ENCODE measurements at places on chromosomes 7 and 10.

- no peak for DNase-seq
Observed at GRCh38 chr10:81957976-81958375, 83.0 kb downstream of the NRG3 start.

- no peak for DNase-seq
Observed at GRCh38 chr7:5635461-5636445, 145.7 kb downstream of the RNF216 start.

DNA sequence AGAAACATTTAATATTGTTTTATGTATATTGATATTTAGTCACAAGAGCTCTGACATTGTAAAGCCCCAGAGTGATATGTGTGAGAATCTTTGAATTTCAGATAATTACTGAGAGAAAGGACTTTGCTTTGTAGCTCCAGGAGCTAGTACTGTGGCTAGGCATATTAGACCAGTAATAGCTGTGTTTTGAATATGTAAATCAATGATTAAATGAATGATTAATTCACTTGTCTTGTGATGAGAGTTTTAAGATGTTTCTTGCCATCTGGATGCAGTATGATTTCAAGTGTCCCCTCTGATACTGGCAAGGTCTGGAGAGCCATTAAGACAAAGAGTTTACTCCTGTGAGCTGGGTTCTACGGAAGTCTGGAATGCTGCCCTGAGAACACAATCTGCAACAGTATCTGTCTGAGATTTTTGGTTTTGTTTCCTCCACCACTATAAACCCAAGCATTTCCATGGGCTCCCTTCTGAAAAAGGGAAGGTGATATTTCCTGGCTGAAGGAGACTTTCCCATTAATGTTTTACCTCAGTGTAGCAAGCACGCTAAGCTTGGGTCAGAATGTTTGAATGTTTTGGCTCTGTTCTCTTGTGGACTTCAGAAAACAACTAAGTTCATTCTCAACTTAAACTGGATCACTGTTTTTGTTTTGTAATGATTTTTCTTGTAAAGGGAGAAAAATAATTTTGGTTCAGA is 61.3 kb upstream of the BICC1 start:
- DNase-seq: no peak

- DNase-seq: no peak
Observed at GRCh38 chr7:137789215-137789882, 57.4 kb downstream of the DGKI start.

GRCh38 chr10:92662848-92663247 is 26.9 kb upstream of the HHEX start:
- no peak for DNase-seq

DNA sequence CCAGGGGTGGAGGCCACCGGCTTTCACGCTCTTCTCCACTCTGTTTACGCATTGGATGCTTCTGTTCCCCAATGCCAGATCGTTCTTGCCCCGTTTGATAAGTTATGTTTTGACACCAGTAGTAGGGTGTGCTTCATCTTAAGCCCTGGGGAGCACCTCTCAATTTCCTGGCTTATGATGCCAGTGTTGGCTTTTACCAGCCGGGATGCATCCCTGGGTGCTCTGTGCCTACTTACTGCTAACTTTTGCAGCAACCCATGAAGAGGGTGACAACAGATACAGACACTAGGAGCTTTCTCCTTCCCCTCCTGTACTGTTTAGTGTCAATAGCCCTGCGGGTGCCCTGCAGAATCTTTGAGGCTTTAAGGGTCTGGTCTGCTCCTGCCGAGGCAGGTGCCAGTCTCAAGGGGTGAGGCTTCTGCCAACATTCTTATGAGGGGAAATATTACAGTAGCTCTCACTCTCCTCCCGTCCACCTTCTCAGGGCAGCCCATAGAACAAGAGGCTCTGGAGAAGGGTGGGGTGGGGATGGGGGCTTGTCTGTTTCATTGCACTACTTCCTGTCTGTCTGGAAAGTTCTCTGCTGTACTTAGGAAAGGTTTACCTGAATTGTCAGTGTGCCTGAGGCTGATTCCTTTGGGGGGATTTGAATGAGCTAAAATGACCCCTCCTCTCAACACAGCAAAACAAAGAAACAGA is 23.3 kb downstream of the ADCY1 start:
- no peak for DNase-seq

- DNase-seq: no peak
Observed at GRCh38 chr7:151940048-151940811, 16.0 kb upstream of the GALNTL5 start.

DNA sequence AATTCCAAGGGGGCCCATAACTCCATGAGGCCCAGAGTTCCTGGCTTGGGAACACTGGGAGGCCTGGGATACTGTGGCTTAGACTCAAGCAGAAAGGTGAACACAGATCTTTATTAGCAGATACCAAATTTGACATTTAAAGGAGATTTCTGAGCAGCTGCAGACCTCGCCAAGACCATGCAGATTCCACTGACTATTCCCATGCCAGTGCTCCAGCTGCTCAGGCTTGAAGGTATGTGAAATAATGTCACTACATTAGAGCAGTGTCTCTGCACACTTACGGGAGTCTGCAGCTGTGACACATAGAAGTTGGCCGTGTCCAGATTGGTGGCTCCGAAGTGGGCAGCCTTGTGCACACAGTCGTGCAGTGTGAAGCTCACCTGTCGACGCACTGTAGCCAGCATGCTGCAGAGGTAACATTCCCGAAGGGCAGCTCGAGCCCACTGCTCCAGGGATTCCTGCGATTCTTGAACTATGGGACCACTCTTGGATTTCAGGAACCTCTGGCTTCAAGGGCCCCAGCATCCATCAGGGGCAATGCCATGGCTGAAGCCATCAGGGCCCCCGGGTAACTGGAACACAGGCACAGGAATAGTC is 46.1 kb downstream of the SEPTIN7 start:
- no peak for DNase-seq

GRCh38 chr7:140631602-140632001 is 9.0 kb downstream of the DENND2A start:
- no peak for DNase-seq

- DNase-seq: no peak
Observed at GRCh38 chr7:74138334-74138867, 35.8 kb upstream of the EIF4H start.

DNA sequence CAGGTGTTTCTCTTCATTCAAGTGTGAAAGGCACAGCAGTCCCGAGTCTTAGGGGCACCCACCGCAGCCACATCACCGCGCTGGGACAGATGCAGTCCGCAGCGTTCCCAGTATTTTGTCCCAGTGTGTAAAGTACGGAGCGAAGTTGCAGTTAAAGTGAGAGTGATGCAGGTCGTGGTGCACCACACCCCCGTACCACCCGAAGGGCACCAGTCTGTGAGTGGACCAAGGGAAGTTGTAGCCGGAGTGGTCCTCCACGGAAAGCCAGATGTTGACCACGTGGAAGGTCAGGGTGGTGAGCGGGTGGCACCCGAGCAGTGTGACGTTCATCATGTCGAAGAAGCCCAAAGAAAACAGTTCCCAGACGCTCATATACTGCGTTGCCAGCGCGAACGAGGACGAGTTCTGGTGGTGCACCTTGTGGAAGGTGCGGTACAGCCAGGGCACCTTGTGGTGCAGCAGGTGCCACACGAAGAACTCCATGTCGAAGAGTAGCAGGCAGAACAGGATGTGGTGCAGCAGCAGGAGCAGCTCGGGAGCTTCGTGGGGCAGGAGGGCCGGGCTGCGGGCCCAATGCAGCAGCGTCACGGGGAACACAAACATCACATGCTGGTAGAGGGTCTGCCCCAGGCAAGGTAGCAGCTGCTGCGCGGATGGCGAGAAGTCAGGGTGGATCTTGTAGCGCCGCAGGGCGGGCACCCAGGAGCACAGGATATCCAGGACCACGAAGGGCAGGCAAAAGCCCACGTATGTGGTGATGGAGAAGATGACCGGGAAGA is 526 bp downstream of the CH25H start:
- no peak for DNase-seq

GRCh38 chr10:59102394-59102793 is 74.0 kb upstream of the PHYHIPL start:
- DNase-seq: no peak

DNA sequence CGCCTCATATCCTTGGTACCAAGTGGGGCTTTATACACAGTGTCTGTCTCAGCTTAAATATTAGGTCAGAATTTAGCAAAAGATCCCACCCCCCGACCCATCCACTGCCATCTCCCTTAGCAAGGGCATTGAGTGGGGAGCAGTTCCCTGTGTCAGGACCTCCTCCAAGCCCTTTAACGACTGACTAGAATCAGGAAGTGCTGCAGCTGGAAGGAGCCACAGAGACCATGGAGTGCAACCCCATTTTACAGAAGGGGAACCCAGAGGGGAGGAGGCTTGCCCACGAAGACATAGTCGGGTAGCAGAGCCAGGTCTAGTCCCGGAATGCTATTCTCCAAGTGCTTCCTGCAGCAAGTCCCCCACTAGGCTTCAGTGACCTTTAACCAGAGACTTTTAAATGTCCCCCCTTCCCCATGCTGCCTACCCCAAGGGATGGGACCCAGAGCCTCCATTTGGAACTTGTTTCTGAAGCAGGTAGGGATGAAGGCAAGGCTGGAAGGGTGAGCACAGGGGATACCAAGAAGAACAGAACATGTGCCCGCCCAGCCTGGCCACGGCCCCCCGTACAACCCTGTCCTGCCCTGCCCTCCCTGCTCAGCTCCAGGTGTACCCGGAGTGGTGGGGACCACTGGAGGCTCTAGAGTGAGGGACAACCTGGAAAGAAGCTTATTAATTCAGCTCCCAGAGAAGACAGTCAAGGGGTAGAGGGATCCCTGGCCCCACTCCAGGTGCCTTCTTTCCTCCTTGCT is 41.3 kb downstream of the C10orf105 start:
- DNase-seq: no peak

DNA sequence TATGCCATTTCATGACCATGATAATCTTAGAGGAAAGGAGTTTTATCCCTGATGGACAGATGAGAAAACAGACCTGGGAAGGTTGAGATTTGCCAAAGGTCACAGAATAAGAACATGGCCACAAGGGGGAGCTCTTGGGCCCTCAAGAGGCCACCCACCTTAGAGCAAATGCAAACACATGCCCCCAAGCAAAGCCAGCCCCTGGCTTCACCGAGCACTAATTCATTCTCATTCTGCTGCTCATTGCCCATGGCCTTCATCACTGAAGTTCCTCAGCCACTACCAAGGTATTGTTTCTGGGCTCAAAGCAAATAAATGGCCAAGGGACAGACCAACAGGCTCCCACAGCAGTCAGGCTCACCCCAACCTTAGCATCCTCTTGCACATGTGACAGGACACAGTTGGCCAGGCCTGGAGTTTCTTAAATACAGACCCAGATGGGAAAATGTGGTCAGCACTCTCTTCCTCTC is 44.2 kb downstream of the PDLIM1 start:
- DNase-seq: peak; percentile 1

GRCh38 chr10:17488848-17489247 is 34.5 kb upstream of the ST8SIA6 start:
- no peak for DNase-seq

GRCh38 chr10:95832216-95833041 is 75.3 kb upstream of the CC2D2B start:
- no peak for DNase-seq

- no peak for DNase-seq
Observed at GRCh38 chr7:52168085-52168484, 851.5 kb upstream of the COBL start.

DNA sequence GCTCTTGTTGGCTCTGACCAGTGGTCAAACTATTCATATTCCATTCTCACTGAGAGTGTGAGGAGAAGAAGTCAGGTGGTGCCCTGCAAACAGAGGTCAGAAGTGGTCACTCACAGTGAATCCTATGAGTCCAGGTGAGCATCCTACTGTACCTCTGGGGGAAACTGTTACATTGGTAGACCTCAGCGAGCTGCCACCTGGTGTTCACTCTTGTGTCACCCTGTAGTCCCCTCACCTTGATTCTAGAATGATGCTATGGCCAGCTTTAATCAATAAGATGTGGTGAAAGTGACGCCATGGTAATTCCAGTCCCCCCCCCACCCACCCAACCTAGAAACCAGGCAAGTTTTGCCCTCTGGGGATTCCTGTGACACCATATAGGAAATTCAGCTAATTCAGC is 1.2 kb upstream of the AMPH start:
- no peak for DNase-seq

DNA sequence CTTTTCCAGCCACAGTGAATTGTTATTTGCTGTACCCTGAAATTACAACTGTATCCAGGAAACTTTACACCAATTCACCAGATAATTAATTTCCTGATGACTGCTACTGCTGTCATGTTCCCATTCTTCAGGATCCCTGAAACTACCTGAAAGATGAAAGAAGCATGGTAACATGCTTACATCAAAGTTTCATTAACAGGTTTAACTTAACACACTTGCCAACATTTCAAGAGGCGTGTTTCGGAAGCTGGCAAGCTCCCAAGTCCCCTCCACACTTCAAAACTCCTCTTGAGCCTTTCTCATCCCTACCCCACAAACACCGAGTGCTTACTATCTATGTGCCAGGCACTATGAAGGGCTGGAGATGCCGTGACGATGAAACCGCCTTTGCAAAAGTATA is 88.6 kb downstream of the MPP7 start:
- no peak for DNase-seq

GRCh38 chr10:127410030-127410429 is 139.1 kb upstream of the NPS start:
- DNase-seq: no peak

DNA sequence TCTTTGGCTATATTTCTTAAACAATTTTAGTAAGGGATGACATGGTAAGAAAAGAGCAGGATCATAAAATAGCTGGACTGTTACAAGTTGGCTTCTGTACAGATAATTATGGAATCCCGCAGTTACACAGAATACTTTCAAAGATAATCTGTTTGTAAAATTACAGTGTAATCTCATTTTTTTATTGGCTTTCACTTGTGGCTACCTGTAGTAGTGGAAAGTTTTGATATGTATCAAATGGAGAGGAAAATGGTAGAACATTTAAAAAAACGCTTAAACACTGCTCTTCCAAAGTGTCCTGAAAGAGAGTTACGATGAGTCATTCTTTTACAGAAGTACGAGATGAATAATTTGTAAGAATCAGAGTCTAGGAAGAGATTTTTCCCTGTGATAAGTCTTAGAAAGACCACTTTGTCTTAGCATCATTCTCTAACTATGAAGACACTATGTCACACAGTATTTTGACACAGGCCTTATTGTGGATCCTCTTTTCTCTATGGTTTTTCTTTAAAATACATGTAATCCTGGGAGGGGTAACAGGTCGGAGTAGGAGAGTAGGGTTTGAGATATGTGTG is 215.0 kb upstream of the DKK1 start:
- no peak for DNase-seq

GRCh38 chr10:132669208-132669861 is 116.6 kb downstream of the NKX6-2 start:
- DNase-seq: no peak
